ENCODE measurements at places on chromosomes 7 and 10.

DNA sequence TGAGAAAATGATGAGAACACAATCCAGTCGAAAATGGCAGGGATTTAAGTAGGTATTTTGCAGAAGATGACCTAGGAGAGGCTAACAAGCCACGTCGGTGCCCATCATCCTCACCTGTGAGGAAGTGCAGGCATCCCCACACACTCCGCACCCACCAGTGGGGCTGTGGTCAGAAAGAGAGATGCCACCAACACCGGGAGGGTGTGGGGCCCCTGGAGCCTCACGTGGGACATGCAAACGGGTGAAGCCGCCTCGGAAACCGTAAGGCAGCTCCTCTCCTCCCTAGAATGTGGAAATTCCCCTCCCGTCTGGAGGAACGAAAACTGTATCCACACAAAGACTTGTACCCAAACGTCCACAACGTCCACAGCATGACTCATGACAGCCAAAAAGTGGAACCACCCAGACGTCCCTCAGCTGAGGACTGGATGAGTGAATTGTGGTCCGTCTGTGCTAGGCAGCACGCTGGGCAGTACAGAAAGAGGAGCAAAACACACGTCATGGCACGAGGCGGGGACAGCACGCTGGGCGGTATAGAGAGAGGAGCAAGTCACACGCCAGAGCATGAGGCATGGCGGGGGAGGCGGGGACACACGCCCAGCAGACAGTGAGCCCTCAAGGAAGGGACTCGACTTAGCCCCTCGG, 246.0 kb downstream of the ELFN1 start:
- no peak overlapping the region for H3K4me3 ChIP-seq
- no peak overlapping the region for H3K27ac ChIP-seq
- no peaks in the 10 kb centered on the region for H3K36me3 ChIP-seq
- peaks cover 12% of the 10 kb centered on the region for H3K4me1 ChIP-seq

DNA sequence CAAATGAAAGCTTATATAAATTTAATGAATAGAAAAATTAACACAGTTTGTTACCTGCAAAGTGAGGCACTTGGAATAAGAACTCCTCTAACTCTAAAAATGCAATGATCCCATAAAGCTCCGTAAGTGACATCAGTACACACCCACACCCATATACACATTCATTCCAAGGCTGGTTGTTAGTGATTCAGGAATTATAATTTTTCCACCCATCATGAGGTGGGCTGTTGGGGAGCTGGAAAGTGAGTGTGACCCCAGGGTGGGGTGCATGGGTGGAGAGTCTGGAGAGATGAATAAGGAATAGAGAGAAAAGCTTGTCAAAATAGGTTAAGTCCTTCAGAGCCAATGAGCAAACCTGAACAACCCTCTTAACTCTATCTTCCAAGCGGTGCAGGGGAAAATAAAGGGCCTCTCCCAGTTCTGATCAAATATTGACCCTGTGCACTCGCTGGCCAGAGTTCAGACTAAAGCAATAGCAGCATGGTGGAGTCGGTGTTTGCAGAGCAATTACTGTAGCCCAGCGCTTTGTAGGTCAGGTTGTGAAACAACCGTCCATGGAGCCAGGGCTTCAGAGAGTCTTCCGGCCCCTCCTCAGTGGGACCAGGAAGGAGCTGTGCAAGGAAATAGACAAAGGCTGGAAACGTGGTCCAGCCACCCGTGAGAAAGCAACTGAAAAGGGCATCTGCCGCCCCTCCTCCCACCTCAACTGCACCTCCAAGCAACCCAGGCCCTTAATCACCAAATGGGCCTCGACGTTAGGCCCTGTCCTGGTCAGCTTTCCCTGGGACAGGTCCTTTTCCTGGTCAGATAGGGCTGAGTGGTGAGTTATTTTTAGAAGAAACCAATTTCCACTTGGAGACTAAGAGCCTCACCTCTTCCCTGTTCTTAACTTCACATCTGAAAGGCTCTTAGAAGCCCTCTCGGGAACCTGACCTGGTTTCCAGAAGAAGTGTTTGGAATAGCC, 61.2 kb downstream of the SH3PXD2A start:
- no peak overlapping the region for H3K27ac ChIP-seq
- no peak overlapping the region for H3K4me3 ChIP-seq
- no peaks in the 10 kb centered on the region for H3K4me1 ChIP-seq
- DNase-seq: no peak

DNA sequence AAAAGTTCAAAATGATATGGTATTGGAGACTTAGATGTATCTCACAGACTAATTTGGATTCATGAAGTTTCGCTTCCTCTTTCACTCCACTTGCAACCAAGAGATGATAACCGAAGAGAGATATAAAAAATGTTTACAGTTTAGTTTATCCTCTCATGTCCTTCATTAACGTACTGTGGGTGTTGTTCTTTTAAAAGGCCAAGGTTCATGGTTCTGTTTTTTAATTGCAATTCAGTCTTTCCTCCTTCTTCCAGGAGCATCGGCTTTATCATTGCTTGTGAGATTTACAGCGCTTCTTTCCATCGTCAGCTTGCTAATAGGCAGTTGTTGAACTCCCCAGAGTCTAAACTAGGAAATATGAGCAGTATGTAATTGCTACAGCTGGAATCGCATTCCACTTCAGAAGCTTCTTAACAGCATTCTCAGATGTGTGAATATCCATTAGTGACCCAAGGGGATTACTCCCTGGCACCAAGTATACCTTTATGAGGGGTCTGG, 75.9 kb upstream of the HGF start:
- H3K36me3 ChIP-seq: no peaks in the 10 kb centered on the region
- no peaks in the 10 kb centered on the region for H3K4me1 ChIP-seq
- no peak for DNase-seq
- H3K27me3 ChIP-seq: no peaks in the 10 kb centered on the region

GRCh38 chr7:70599446-70600190, 532.3 kb upstream of the GALNT17 start:
- H3K4me1 ChIP-seq: peaks cover 4% of the 10 kb centered on the region
- no peak for DNase-seq
- no peak overlapping the region for H3K4me3 ChIP-seq
- no peak overlapping the region for H3K27ac ChIP-seq

- H3K27me3 ChIP-seq: no peaks in the 10 kb centered on the region
- H3K36me3 ChIP-seq: no peaks in the 10 kb centered on the region
- H3K4me3 ChIP-seq: no peak overlapping the region
- no peak overlapping the region for H3K27ac ChIP-seq
Measured at GRCh38 chr10:14621037-14621436, 153.7 kb downstream of the FAM107B start.

DNA sequence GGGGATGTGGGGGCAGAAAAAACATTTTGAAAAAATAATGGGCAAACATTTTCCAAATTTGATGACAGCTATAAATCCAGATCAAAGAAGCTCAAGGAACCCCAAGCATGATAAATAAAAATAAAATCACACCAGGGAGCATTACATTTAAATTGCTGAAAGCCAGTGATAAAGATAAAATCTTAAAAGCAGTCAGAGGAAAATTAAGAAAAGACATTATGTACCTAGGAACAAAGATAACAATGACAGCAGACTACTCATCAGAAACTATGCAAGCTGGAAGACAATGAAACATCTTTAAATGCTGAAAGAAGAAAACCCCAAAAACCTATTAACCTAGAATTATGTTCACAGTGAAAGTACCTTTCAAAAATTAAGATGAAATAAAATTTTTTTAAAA, 23.3 kb downstream of the NEUROG3 start:
- H3K4me1 ChIP-seq: no peaks in the 10 kb centered on the region
- no peak overlapping the region for H3K4me3 ChIP-seq
- H3K27me3 ChIP-seq: no peaks in the 10 kb centered on the region
- no peak overlapping the region for H3K27ac ChIP-seq

GRCh38 chr7:10684606-10685005, 289.1 kb upstream of the PHF14 start:
- no peak overlapping the region for H3K4me3 ChIP-seq
- no peaks in the 10 kb centered on the region for H3K36me3 ChIP-seq
- no peak overlapping the region for H3K27ac ChIP-seq

GRCh38 chr7:132750096-132750495, 173.8 kb upstream of the PLXNA4 start:
- no peak overlapping the region for H3K4me3 ChIP-seq
- no peak overlapping the region for H3K27ac ChIP-seq
- no peak for DNase-seq

GRCh38 chr7:37796138-37796775, 52.1 kb upstream of the NME8 start:
- H3K27me3 ChIP-seq: no peaks in the 10 kb centered on the region
- no peaks in the 10 kb centered on the region for H3K36me3 ChIP-seq
- no peaks in the 10 kb centered on the region for H3K4me1 ChIP-seq

- no peak overlapping the region for H3K27ac ChIP-seq
- no peak overlapping the region for H3K4me3 ChIP-seq
- no peaks in the 10 kb centered on the region for H3K27me3 ChIP-seq
- peaks cover 8% of the 10 kb centered on the region for H3K4me1 ChIP-seq
- no peaks in the 10 kb centered on the region for H3K36me3 ChIP-seq
- no peak for DNase-seq
Measured at GRCh38 chr10:72720814-72721660, 29.1 kb downstream of the MCU start.

DNA sequence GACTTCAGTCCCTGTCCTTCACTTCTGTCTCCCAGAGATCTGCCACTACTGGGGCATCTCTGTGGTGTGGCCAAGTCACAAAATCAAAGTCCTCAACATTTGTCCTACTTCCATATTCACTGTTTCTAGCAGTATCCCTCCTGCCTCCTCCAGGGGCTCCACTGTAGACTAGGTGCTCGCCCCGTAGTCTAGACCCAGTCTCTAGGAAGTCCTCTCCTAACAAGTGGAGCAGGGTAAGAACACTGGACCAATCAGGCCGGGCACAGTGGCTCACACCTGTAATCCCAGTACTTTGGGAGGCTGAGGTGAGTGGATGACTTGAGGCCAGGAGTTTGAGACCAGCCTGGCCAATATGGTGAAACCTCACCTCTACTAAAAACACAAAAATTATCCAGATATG, 57.4 kb downstream of the SKIDA1 start:
- H3K4me1 ChIP-seq: no peaks in the 10 kb centered on the region
- DNase-seq: no peak
- H3K36me3 ChIP-seq: no peaks in the 10 kb centered on the region
- H3K4me3 ChIP-seq: no peak overlapping the region

GRCh38 chr7:151847136-151847535, 29.8 kb downstream of the PRKAG2 start:
- no peak overlapping the region for H3K27ac ChIP-seq
- H3K36me3 ChIP-seq: peaks cover 5% of the 10 kb centered on the region
- H3K27me3 ChIP-seq: no peaks in the 10 kb centered on the region
- no peaks in the 10 kb centered on the region for H3K4me1 ChIP-seq
- H3K4me3 ChIP-seq: no peak overlapping the region
- no peak for DNase-seq

GRCh38 chr7:151695951-151696541, 176.4 kb upstream of the RHEB start:
- no peaks in the 10 kb centered on the region for H3K27me3 ChIP-seq
- H3K36me3 ChIP-seq: no peaks in the 10 kb centered on the region
- peaks cover 37% of the 10 kb centered on the region for H3K4me1 ChIP-seq
- no peak overlapping the region for H3K4me3 ChIP-seq
- H3K27ac ChIP-seq: peak overlapping the region; percentile 39
- DNase-seq: no peak

DNA sequence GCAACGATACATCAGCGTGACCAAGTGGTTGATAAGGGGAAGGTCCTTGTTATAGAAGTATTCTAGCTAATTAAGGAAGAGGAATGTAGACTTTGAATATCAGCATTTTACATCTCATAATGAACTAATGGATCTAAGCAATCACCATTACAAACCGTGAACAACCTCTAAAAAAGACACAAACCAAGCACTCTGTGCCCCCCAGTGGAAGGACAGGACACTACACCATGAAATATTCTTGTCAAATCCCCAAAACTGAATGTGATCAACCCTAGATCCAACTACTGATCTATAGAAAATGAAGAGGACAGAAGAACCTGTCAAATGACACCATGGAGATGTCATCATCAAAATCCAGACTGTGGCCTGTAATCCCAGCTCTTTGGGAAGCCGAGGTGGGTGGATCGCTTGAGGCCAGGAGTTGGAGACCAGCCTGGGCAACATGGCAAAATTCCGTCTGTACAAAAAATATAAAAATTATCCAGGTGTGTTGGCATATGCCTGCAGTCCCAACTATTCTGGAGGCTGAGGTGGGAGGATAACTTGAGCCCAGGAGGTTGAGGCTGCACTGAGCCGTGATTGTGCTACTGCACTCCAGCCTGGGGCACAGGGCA, 111.3 kb upstream of the CARD11 start:
- no peaks in the 10 kb centered on the region for H3K4me1 ChIP-seq
- H3K4me3 ChIP-seq: no peak overlapping the region
- H3K27me3 ChIP-seq: no peaks in the 10 kb centered on the region
- no peak for DNase-seq
- no peaks in the 10 kb centered on the region for H3K36me3 ChIP-seq

- no peak overlapping the region for H3K4me3 ChIP-seq
- peak overlapping the region; percentile 17 for H3K27ac ChIP-seq
- no peaks in the 10 kb centered on the region for H3K27me3 ChIP-seq
- no peak for DNase-seq
Measured at GRCh38 chr10:86804805-86805204, 48.4 kb downstream of the BMPR1A start.

DNA sequence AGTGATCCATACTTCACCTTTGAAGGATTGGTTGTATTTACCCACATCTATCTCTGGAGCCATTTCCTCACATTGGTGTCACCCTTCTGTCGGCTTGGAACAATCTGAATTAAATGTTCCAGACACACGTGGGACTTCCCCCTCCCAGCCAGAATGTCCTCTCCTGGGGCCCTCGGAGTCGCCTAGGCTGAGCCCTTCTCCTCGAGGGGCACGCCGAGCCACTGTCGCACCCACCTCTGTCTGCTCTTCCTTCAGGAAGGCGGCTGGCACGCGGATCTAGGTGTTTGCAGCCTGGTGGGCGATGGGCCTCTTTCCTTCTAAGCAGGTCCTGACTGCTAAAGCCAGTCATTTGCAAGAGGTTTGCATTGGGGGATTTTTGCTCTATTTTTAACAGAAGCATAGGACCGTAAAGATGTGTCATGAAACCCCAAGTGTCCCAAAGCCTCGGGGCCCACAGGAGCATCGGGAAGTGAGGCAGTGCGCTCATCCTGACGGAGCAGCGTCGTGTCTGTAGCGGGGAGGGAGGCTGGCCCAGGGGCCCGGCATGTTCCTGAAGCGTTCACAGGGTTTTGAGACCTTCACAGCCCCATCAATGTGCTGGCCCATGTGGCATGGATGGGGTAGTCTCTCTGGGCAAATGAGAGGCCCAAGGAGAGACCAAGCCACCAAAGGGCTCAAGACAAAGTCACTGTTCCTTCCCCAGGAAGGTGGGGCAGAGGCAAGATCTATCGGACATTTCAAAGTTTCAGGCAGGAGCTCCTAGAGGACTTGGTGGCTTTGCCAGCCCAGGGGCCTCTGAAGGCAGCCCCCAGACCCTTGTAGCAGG, 86.7 kb downstream of the RGS10 start:
- peaks cover under 1% of the 10 kb centered on the region for H3K4me1 ChIP-seq
- no peak overlapping the region for H3K27ac ChIP-seq
- H3K4me3 ChIP-seq: no peak overlapping the region
- H3K27me3 ChIP-seq: no peaks in the 10 kb centered on the region
- H3K36me3 ChIP-seq: peaks cover 45% of the 10 kb centered on the region

All from tibial artery (tissue), 4 donors.